Kasumi-1 (cell line): ENCODE measurements at places on chromosomes 2 and 18.

DNA sequence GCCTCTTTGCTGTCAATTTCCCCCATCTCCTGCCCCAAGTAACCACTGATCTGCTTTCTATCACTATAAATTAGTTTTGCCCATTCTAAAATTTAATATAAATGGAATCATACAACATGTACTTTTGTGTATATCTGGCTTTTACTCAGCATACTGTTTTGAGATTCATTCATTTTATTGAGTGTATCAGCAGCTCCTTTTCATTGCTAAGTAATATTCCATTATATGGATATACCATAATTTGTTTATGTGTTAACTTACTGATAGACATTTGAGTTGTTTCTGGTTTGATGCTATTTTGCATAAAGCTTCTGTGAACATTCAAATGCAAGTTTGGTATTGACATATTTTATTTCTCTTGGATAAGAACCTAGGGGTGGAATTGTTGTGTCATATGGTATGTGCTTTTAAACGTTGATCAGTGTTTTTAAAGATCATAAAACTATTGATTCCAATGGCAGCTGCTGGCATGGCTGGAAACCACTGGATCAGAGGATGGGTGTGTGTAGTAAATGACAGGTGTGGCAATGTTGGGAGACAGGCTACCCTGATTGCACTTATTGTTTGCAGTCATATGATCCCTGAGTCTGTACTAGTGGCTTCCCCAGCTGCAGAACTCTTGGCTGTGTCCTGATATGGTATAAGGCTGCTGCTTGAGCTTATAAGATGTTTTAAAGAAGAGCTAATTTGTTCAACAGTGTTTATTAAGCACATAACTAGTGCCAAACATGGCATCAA lies 75.3 kb downstream of the CYP1B1 start:
- no peak for DNase-seq

DNA sequence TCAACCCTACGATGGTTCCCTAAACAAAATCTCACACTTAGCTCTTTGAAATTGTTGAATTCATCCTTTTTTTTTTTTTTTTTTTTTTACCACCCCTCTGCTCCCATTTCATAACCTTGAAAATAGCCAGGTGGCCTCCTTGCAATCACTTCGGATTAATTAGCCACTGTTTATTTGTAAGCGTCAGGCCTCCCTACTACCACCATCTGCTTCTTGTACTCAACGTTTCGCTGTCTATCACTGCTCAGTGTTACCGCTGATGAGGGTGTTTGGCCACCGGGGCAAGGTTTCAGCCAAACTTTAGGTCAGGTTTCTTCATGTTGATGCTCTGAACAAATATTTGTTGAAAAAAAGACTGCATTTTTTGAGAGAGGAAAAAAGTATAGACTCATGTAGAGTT lies 183.2 kb downstream of the EPHA4 start:
- no peak for DNase-seq

- peak; percentile 75 for DNase-seq
Measured at GRCh38 chr2:113084249-113085000, 16.7 kb downstream of the IL1F10 start.

- no peak for DNase-seq
Measured at GRCh38 chr2:227038550-227039189, 125.3 kb downstream of the COL4A4 start.

GRCh38 chr2:50614056-50614455 lies 417.9 kb downstream of the NRXN1 start:
- DNase-seq: no peak

DNA sequence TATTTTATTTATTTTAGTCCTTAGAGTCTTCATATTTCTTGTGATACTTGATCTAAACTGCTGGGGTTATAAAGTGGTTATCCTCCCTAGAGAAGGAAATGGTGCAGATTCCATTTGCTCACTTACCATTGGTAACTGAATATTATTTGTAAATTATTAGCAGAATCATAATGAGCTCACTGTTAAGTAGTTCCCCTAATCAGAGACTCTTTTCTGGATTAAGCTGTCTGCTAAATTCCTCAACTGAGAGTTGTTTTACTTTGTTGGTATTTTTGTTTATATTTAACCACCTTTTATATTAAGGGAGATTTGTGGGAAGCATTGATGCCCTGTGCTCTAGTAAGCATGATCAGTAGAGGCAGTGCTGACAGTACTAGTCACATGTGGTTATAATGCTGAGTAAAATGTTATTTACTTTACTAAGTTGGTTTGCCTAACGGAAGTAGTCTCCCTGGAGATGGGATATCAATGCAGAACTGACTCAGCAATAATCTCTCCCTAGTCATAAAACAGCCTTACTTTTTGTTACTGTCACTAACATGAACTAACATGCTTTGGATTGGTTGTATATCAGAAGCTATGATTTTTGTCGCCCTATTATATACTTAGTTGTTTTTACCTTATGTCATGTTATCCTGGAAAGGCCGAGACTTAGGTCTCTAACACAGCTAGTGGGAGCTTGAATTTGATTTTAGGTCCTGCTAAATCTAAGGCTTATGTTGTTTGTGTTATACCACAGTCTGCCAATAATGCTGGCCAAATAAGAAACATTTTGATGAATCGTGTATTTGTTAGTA lies 166.7 kb downstream of the MCFD2 start:
- DNase-seq: no peak

DNA sequence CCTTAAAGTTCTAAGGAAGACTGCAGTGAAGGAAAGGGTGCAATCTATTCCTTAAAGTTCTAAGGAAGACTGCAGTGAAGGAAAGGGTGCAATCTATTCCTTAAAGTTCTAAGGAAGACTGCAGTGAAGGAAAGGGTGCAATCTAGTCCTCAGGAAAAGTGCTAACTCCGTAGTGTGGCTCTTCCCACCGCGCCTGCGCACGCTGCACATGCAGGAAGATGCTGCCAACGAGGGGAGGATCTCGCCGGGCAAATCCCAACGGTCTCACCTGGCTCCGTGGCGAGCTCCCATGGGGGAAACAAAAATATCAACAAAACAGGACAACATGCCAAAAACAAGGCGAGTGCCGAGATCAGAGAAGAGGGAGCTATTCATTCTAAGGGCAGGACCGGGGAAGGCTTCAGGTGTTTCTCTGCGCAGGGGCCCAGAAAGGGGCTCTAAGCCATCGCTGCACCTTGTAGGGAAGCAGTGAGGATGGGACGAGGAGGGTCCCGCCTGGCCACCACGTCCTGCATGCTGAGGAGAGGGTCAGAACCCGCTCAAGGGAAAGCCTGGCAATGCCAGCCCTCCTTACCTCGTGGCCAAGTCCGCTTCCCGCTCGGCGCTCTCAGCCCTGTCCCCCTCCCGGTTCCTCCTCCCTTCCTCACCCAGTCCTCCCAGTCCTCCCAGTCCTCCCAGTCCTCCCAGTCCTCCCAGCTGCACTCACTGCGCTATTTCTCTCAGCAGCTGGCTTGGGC lies 24.5 kb downstream of the TIMM21 start:
- no peak for DNase-seq

DNA sequence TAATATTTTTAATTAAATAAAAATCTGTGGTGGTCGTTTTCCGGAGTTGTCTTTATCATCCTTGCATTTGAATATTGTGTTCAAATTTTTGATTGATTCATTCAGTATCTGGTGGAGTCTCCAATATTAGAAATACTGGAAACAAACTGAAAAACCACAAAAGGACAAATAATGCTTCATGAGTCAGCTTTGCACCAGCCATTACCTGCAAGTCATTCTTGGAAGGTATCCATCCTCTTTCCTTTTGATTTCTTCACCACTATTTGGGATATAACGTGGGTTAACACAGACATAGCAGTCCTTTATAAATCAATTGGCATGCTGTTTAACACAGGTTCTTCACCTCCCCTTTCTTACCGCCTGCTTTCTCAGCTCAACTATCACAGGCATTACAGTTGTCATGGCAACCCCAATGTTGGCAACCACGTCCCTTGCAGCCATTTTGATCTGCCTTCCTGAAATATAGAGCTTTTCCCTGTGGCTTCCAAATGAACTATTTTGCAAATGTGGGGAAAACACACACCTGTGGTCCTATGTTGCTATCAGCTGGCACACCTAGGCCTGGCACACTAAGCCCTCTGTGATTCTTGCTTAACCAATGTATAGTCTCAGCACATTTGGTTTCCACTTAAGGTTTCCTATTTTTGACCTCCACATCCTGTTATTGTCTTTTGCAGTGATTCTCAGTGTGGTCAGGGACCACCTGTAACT lies 6.5 kb downstream of the CTLA4 start:
- DNase-seq: no peak

DNA sequence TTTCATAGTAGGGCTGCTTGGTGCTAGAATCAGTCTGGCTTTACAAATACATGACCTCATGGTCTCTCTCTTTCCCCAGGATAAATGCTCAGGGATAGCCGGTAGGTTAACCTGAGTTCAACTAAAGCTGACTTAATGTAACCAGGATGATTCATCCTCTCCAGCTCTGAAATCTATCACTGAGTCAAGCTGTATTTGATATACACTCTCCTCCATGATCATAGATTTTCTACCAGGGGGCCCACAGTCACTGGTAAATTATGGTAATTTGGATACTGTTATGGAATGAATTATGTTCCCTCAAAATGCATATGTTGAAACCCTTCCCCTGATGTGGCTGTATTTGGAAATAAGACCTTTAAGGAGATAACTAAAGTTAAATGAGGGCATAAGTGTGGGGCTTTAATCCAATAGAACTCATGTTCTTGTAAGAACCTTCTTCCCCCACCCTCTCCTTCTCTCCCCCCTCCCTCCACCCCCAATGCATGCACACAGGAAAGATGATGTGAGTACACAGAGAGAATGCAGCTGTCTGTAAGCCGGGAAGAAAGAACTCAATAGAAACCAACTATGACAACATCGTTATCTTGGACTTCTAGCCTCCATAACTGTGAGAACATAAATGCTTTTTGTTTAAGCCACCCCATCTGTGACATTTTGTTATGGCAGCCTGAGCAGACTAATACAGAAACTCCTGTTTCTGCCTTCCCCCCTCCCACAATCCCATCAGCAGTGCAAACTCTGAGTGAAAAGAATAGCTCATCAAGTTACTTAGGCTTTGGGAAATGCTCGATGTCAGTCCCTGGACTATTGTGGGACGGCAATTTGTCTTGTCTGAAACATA lies 134.9 kb upstream of the KYNU start:
- no peak for DNase-seq

DNA sequence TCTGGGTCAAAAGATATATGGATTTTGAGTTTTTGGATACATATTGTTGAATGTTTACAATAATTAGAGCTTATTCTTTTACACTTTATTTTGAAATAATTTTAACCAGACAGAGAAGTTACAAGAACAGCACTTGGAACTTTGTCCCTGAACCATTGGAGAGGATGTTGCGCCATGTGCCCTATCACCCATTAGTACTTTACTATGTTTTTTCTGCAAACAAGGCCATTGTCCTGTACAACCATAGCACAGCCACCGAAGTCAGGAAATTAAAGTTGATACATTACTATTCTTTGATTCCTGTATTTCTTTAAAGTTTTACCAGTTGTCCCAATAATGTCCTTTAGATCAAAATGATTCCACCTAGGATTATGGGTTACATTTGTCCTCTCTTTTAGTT lies 188.8 kb downstream of the ACKR3 start:
- DNase-seq: no peak

GRCh38 chr2:204339212-204339715 lies 206.0 kb upstream of the PARD3B start:
- DNase-seq: no peak

- peak; percentile 29 for DNase-seq
Measured at GRCh38 chr18:59459369-59460071, 100.5 kb upstream of the LMAN1 start.

DNA sequence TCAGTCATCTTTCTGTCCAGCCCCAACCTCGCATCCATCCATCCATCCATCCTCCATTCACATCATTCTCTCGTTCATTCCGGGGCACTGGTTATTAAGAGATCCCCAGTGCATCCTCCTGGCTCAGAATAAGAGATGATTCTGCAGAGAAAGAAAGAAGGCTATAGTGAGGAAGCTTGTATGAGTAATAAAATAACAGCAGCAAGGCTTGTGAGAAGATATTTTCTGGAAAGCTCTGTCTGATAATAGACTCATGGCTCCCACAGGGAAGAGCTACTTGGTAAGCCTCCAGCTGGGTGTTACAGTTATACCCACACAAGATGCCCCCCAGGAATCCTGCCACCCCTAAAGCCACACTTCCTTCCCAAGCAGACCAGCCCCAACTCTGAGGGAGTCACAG lies 143.2 kb downstream of the MTCL1 start:
- no peak for DNase-seq

DNA sequence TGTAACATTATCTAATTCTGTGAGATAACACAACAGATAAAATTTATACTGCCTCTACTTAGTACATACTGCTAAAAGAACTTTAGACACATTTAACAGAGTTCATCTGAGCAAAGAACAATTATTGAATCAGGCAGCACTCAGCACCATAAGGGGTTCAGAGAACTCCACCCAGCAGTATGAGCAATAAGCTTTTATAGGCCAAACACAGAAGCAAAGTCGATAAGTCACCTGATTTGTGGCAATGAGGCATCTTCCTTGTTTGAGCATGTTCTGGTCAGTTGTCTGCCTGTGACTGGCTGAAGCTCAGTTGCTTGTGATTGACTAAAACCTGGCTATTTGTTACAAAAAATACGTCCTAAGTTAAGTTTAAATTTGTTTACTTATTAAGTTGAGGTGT lies 746.1 kb upstream of the DDX18 start:
- no peak for DNase-seq
